ENCODE measurements at places on chromosomes 12 and 14.

- DNase-seq: no peak
Observed at GRCh38 chr14:69985463-69985862, 106.2 kb downstream of the SMOC1 start.

GRCh38 chr14:51020024-51020710 lies 74.7 kb downstream of the TRIM9 start:
- no peak for DNase-seq

- DNase-seq: no peak
Observed at GRCh38 chr14:90814806-90815571, 1.2 kb downstream of the TTC7B start.

DNA sequence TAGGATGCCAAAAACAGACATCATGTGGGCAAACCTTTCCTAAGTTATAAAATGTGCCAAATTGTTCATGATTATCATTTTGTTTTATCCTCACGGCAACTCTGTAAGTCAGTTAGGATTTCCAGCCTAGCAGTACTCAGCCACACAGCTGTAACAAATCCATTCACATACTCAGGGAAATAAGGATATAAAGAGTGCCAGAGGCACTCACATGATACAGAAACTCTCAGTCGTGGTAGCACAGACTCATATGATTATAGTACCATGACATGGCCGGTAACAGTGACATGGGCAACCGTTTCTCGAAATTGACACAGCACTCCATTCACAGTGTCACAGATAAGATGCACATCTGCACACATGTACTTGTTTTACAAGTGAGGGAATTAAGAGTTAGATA lies 344.2 kb downstream of the LRIG3 start:
- DNase-seq: no peak

- no peak for DNase-seq
Observed at GRCh38 chr12:131105351-131105735, 151.6 kb downstream of the ADGRD1 start.

GRCh38 chr14:39175445-39176262 lies 600 bp downstream of the PNN start:
- DNase-seq: no peak

GRCh38 chr14:20801726-20802125 lies 918 bp downstream of the RNASE1 start:
- no peak for DNase-seq

DNA sequence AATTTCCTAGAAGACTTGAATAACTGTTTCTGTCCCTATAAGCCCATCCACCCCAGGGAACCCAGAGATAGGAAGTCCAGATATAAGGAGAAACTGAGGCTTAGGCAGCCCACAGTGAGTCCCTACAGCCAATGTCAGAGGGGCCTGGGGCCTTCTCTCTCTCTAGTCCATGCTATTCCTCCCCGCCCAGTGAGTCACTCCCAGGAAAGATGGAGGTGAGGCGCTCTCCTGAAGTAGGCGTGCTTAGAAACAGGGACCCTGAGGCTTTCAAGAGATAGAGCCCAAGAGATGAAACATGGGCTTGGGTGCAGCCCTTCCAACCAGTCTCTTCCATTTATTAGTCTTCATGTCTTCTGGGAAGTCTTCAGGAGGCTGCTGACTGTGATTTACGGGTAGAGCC lies 2.3 kb upstream of the SMUG1 start:
- no peak for DNase-seq

GRCh38 chr12:93242154-93242972 lies 135.4 kb upstream of the NUDT4 start:
- no peak for DNase-seq

DNA sequence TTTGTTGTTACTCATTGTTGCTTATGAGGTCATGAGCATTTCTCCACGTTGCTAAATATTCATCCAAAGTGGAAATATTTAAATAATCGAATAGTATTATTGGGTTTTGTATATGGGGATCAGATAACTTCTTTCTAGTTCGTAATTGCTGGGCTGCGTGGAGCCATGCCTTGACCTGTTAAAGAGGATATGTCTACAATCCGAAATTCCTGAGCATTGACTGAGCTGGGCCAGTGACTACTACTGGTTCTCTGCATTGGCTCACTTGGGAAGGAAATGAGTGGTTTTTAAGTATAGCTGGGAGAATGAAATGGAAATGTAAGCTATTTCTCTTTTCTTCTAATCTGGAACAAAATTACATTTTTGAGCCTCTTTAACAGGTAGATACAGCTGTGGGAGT lies 163.2 kb downstream of the RPL10L start:
- no peak for DNase-seq

GRCh38 chr12:94089891-94090290 lies 58.5 kb upstream of the PLXNC1 start:
- DNase-seq: no peak

DNA sequence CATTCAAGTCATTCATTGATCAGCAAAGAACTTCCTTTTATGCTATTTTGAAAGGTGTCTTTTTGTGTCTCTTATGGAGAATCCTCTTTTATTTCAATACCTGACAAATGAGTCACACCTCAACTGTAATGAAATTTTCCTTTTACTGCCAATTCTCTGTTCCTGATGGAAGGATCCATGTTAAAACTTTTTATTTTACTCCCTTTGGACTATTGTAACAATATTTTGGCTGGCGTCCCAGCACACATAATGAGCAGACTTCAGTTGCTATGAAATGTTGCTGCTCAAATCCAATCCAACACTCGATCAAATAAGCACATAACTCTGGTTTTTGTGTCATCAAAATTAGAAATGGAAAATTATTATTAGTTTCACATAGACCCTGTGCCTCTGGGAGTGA lies 21.9 kb upstream of the SLC15A5 start:
- DNase-seq: no peak

DNA sequence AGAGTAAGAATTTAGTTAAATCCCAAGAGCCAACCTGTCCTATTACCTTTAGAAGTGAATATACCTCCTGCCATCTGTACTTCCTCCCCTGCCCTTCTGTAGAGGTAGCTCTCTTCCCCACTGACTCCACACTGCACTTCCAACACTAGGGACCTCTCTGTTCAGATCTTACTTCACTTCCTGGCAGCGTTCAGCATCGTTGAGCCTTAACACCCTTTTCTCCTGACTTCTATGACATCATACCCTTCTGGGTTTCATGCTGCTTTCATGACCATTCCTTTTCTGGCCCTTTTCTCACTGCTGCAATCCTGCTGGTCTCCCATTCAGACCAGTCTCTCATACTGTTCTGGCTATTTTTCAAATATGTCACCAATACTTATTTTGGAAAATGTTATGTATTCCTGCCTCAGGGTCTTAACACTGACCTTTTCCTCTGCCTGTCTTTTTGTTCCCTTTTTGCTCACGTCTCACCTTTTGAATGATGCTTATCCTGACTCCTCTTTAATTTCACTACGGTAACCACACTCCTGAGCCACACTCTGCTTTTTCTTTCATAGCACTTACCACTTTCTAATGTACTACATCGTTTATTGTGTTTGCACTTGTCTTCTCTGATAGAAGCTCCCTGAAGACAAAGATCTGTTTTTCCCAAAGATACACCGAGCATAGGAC lies 67.6 kb downstream of the PLEKHA5 start:
- no peak for DNase-seq

DNA sequence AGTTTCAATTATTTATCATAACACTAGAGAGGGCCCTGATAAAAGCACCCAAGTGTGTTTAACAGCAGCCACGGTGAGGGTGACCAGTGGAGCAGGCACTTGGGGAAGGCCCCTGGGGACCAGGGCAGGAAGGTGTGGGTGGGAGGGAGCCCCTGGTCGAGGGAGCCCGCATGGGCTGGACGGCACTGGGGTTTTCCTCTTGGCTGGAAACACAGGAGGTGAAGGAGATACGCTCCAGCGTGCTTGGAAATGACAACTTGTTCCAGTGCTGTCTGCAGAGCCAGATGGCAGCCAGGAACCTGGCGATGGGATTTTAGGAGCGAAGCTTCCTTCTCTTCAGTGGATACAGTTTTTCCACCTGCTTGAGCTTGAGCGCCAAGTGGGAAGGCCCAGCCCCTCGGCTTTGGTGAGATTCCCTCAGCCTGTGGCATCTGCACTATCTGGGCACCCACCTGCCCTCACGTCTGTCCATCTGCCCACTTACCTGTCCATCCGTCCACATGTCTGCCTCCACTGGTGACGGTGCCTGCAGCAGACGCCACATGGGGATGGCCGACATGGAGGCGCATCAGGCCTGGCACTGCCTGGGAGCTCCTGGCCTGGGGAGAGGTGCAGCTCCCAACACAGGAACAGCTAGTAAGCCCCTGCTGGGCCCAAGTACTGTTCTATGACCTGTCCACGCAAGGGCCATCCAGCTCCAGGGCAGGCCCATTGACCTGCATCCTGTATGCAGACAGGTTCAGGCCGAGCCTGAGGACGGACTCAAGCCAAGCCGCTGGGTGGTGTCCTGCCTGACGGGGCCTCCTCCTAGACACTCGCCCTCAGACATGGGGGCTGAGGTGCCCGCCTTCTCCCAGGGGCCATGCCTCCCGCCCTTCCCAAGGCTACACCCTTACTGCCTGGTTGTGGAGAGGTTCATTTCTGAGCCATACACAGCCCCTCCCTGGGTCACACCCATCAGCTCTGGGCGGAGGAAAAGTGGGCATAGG lies 192.2 kb upstream of the C14orf180 start:
- no peak for DNase-seq

DNA sequence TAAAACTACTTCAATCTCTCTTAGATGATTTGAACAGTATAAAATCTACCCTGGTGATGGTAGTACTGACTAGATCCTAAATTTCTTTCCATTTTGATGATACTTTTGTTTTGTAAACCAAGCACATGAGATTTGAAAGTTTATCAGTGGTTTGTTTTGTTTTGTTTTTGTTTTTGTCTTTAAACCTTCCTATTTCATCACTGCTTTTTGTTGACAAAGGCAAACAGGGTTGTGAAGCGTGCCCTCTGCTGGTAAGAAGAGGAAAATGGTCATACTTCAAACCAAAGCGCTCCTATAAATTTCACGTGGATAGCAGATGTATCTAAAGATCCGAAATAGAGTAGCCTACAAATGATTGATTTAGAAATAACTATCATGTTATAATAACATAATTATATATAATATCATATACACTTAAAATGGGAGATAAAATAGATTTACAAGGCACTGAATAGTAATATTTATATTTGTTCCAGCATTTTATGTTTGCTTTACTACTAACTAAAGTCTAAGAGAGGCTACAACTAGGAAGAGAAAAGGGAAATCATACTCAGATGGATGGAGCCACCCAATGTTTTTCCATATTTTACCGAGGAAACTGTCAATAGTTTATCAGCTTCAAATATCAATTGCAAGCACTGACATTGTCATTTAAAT lies 254.0 kb upstream of the USP15 start:
- peak; percentile 57 for DNase-seq

GRCh38 chr12:2722806-2723205 lies 72.0 kb upstream of the FKBP4 start:
- DNase-seq: no peak

DNA sequence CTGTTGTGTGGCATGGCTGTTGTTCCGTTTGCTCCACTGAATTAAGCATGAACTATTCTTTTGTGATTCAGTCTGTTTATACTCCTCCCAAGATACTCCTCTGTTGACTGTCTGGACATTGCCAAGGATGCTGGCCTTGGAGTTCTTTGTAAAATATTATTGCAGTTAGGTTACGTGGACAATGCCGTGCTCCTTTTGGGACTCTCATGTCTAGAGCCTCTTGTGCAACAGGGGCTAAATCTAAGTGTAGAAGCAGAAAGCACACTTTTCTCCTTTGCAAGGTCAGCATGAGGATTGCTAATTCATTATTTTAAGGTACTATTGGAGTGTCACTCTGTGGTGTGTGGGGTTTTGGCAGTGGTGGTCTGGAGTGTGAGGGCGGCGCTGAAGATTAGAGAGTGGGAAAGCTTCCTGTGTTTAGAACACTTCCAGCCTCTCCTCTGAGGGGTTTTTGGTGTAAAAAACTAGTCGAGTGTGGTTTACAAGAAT lies 125.4 kb downstream of the SAMD4A start:
- DNase-seq: no peak

GRCh38 chr14:93431036-93431670 lies 414 bp downstream of the UNC79 start:
- DNase-seq: no peak

DNA sequence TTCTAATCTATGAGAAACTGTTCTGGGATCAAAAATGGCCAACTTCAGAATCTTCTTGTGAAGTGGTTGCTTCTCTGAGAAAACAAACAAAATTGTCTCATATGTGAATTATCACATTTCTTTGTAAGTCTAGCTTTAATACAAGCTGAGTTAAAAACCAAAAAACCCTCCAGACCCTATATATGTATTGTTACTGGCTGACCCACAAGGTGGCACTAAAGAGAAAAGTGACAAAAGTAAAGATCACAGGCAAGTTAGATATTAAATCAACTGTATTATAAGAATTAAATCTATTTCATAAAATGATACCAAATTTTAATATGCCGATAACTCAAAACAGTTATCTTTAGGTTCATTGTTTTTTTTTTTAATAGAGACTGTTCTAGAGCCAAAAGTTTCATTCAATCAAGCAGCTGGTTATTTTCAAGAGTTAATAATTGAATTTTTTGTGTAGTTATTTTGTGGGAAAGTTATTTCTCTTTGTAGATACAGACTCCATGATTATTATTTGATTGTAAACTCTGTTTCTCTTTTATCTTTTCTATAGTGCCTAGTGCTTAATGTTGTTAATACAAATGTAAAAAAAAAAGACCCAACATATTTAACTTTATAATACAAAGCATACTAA lies 7.5 kb upstream of the TRHDE start:
- DNase-seq: no peak

- DNase-seq: no peak
Observed at GRCh38 chr14:92670160-92670559, 78.3 kb downstream of the LGMN start.

GRCh38 chr12:22164139-22164538 lies 118.1 kb downstream of the CMAS start:
- no peak for DNase-seq

GRCh38 chr12:52023976-52024688 lies 17.4 kb downstream of the TAMALIN start:
- DNase-seq: no peak

- no peak for DNase-seq
Observed at GRCh38 chr14:55773984-55774545, 194.1 kb downstream of the KTN1 start.

DNA sequence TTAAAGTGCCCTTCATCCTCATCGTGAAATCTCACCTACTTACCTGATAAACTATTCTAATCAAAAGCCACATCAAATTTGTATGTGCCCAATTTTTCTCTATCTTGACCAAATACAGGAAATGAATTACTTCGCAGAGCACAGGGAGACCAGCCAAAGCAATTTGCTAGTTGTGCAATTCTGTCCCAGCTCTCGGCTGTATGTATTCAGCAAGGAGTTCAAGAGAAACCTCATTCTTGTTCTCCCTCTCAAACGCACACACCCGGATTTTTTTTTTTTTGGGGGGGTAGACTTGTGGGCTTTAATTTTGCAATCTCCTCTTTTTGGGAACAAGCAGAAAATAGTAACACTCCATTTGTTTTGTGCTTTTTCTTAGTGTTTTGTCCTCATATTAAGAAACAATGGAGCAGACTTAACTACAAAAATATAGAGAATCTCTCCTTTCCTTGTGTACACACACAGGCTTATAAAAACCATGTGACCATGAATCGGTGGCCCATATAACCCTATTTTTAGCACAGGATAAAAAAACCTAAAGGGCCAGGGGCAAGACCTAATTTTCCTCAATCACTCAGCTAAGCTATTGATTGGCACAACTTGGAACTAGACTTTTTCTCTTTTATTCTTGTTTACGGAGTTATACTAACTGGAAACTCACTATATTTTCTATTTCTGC lies 64.2 kb downstream of the MBIP start:
- DNase-seq: no peak

- no peak for DNase-seq
Observed at GRCh38 chr12:91643763-91644162, 461.1 kb upstream of the DCN start.
